NCI-H446 (cell line): ENCODE measurements at places on chromosomes 4 and X.

DNA sequence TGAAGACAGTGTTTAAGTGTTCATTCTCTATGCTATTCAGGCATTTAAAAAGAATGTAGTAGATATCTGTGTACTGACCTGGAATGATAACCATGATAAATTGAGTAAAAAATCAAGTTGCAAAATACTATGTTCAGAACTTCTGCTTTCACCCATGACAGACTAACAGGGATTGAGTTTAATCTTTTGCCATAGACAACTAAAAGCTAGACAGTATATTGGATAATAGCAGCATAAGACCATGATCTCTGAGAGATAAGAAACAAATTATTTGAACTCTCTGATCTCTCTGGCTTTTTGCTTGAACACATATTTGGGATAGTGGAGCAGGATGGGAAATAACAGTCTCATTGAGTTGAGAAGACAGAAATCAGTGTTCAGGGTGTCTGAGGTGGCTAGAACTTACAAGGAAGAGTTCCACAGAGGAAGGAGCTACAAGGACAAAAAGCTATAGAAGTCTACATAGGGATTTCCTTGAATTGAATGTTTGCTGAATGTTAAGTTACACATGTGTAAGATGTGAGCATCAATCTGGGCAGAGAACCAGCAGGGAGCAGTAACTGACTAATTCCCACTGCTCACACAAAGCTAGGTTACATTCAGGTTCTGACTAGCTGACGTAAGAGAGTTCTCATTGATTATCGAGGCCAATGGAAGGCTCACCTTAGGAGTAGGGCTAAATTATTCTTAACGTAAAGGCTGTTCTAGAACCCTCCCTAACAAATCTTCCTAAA is 60.4 kb downstream of the SLC30A9 start:
- no peak for DNase-seq

DNA sequence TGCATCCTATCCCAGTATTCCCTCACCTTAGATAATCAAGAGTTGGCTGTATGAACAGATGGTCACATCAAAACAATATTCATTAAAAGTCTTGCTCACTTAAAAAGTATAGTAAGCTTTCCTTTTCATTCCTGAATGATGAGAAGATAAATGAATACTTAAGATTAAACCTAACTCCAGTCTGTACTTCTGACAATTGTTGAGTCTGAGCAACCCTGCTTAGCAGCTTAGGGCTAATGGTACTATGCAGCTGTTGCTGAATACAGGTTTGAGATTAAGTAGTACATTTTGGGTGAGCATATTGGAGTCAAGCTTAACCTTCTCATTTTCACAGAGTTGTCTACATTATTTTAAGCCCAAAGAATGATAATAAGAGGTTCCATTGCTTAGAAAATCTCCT is 121.7 kb upstream of the ETNPPL start:
- no peak for DNase-seq

DNA sequence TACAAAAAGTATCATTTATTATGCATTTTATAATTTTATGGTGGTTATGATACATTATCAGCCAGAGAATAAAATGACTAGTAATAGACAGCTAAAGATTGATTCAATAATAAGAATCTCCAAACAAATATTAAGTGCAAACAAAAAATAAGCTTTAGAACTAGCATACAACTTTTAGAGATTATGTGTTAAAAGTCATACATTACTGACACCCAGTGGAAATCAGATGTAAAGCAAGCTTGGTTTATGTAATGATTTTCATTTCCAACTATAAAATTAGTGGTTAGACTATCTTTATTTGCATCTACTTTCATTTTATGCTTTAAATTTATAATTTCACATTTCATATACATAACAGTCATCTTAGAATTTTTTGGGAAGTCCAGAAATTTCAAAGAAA is 57.7 kb downstream of the IL13RA2 start:
- no peak for DNase-seq

DNA sequence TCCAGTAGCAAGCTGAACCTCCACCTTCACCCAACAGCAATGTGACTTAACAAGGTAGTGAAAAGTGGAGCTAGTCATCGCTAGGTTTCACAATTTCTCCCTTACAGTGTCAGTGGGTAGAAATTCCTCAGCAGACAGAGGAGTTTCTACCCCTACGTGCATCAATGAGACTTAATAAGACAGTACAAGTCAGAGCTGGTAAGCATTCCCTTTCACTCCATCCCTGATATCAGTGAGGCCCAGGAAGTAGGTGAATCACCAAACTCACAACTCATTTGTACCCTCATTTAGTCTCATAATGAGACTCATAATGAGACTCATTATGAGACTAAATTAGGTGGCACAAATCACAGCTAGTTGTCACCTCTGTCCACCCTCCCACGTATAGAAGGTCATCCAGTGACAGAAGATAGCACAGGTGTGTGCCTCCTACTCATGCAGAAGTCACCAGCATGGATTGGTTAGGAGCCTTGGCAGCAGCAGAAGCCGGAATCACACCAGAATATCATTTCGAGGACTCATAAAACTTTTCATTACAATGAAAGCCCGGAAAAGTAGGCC is 50.8 kb upstream of the NUDT10 start:
- DNase-seq, result no peak

- no peak for DNase-seq
These were observed 71.1 kb downstream of the SHOX start for GRCh38 chrX:701673-702072.

DNA sequence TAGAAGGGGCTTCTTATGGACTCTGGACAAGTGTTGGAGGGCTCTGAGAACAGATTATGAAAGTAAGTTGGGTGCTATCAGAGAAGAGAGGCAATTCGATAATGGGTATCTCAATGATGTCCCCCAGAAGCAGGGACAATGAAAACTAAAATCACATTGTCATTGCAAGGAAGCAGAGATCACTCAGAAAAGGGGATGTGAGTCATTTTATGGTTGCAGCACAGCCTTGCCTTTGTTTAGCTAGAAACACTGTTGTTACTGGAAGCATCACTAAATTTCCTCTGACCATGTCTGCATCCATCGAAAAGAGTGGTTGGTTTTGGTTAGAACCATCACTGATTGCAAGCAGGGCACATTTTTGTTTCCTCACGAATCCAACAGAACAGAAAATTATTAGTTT is 246.8 kb upstream of the NWD2 start:
- DNase-seq, result no peak

GRCh38 chrX:148815218-148815961 is 315.0 kb downstream of the AFF2 start:
- no peak for DNase-seq

DNA sequence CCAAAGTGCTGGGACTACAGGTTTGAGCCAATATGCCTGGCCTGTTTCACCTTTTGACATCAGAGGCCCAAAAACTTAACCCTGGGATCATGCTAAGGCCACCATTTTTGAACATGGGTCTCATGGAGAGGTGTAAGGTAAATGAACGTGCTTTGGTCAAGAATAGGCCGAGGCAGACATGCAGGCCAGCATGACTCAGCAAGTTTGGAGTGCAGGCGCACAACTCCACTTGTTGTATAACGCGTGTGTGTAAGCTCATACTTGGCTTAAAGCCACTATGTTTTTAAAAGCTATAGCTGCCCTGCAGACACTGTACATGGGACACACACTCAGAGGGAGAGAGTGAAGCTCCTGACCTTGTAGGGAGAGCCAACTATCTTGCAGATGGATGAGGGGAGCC is 43.8 kb upstream of the HPSE start:
- DNase-seq, result no peak

- DNase-seq, result no peak
These were observed 343.0 kb downstream of the SLITRK2 start for GRCh38 chrX:146160443-146161203.

- DNase-seq, result no peak
These were observed 145.0 kb upstream of the DGKK start for GRCh38 chrX:50615570-50616158.

GRCh38 chr4:17557880-17558279 is 19.1 kb upstream of the LAP3 start:
- DNase-seq, result no peak

- no peak for DNase-seq
These were observed 389.0 kb upstream of the ZFP42 start for GRCh38 chr4:187606581-187606980.
